Pulmonary artery endothelial cell (primary cell): ENCODE measurements at places on chromosomes 5 and 9. TPM values are rescaled to one million over a fixed set of nuclear protein-coding genes. Genes with fewer than 3 reads are reported as not detected.

PCDHAC2 gene
- total RNA-seq = 2.0 and 2.5 TPM in 2 replicates

ENTR1 gene
- 37.6 and 44.7 TPM in 2 replicates for total RNA-seq

DMGDH gene
- 0.20 and 0.25 TPM in 2 replicates for total RNA-seq

UTP15 gene
- total RNA-seq = 19.8 and 26.3 TPM in 2 replicates

RORB gene
- total RNA-seq = under 0.01 TPM in 1 of 2 replicates, not detected in the other
